ENCODE measurements at places on chromosomes 13 and 19. TPM values are rescaled to one million over a fixed set of nuclear protein-coding genes. Genes with fewer than 3 reads are reported as not detected.

GRCh38 chr19:33226550-33227241 lies 1.0 kb upstream of the SLC7A10 start:
- DNase-seq: no peak
- no peaks in the 10 kb centered on the region for H3K4me1 ChIP-seq
- peaks cover 6% of the 10 kb centered on the region for H3K36me3 ChIP-seq
- no peak overlapping the region for H3K27ac ChIP-seq
- H3K27me3 ChIP-seq: peaks cover 63% of the 10 kb centered on the region
- peak overlapping the region; percentile 74 for H3K4me3 ChIP-seq

DNA sequence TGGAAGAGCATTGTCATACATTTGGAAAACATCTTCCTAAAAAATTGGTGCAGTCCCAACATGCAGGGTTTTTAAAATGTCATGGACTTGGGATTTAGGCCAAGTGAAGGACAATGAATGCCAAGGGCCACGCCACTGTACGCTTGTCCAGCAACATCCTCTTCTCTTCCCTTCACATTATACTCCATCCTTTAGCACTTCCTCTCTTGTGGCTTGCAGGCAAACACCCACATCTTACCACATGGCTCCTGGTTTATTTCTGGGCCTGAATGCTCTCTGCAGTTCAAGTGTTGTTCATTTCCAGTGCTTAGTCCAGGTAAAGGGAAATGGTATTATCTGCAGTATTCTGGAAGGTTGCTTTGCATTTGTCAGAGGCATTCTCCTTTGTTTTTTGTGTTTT lies 45.0 kb downstream of the CBY2 start:
- no peak for DNase-seq
- H3K27me3 ChIP-seq: peaks cover 20% of the 10 kb centered on the region

The SDHAF1 gene
- 17.3 TPM for total RNA-seq

The FBXO27 gene
- 8.2 TPM for total RNA-seq

All from type B pancreatic cell (in vitro differentiated cells).